ENCODE measurements at places on chromosomes 7 and 10.

GRCh38 chr10:4278186-4278585 lies 493.2 kb upstream of the KLF6 start:
- DNase-seq: no peak

GRCh38 chr7:28685242-28685643 lies 272.9 kb downstream of the TRIL start:
- DNase-seq: peak; percentile 34

DNA sequence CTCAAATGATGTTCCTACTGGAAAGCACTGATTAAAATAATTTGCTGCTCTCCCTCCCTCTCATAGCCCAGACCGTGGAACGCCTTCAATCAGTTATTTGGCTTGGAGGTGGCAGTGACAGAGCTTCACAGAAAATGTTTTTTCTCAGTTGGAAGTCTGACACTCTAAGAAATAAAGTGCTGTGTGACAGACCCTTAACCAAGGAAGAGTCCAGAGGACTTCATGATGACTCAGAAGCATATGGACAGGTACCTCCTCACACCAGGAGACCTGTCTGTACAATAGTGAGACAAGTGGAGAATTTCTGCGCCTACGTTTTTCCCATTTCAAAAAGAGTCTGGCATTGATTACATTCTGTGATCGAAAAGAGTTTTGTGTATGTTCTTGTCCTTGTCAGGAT lies 295.5 kb downstream of the DOCK4 start:
- no peak for DNase-seq

DNA sequence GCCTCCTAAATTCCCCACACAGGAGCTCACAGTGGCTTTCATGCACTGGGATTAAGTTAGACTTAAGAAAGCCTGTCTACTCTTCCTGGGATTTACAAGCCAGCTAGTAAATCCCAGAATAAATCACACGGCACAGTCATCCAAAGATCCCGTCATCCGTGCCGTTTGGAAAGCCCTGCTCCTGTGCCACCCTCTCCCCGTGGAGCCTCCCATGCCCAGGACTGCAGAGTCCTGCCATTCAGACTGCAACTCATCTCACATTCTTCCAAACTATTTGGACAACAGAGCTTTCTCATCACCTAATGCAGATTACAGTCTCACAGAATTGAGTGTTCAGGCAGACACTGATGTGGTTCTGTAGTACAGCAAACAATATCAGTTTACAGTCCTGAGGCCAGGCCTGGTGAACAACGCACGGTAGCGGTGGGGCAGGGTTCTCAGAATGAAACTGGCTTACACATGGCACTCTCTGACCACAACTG lies 166.5 kb downstream of the EGFR start:
- DNase-seq: no peak

- DNase-seq: no peak
Measured at GRCh38 chr7:133797818-133798520, 329.2 kb upstream of the LRGUK start.

DNA sequence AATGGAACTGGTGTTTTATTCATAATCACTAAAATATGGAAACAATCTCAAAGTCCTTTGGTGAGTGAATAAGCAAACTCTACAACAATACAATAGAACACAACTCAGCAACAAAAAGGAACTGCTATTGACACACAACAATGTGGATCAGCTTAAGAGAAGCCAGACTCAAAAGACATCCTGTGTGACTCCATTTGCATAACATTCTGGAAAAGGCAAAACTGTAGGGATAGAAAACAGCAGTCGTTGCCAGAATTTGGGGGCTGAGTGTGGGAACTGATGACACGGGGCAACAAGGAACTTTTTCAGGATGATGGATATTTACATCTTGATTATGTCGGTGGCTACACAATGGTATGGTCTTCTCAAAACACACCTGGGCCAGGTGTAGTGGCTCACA lies 32.4 kb upstream of the SVIL start:
- no peak for DNase-seq

DNA sequence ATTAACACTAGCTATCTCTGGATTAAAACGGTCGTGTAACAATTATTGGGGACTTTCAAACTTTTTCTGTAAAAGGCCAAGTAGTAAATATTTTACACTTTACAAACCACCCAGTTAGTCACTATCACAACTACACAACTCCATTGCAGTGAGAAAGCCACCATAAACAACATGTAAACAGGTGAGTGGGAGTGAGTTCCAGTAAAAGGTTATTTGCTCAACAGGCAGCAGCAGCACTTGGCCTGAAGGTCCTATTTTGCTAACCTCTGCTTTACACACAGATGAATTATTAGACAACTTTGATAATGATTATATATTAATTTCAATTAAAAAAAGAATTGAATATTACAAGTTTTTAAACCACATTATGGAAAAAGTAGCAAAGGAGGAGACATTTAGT lies 15.8 kb upstream of the AGMO start:
- no peak for DNase-seq

DNA sequence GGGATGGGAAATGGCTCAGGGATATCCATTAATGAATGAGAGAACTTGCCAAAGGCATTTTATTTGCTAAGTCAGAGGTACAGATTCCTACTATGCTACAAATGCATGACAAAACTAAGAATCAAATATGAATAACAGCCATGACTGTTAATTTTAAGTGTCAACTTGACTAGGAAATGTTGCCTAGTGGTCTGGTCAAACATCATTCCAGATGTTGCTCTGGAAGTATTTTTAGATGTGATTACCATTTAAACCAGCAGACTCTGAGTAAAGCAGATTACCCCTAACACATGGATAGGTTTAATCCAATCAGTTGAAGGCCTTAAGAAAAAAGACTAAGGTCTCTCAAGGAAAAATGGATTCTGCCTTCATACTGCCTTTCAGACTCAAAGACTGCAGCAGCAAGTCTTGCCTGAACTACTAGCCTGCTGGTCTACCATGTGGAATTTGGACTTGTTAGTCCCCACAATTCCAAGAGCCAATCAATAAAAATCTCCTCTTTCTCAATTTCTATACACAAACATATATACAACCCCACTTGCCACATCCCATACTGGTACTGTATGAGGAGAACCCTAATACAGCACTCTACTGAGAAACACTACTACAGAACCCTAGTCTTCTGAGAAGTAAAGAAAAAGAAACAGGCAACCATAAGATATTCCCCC lies 119.1 kb downstream of the NRBF2 start:
- DNase-seq: no peak

DNA sequence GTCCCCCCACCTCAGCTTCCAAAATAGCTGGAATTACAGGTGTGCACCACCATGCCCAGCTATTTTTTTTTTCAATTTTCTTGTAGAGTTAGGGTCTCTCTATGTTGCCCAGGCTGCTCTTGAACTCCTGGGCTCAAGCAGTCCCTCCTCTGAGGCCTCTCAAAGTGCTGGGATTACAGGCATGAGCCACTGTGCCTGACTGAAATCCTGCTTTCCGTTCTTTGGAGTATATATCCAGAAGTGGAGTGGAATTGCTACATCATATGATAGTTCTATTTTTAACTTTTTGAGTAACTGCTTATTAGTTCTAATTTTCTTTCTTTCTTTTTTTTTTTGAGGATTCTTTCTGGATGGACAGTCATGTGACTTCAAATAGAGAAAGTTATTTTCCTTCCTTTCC lies 62.9 kb upstream of the ZMIZ2 start:
- no peak for DNase-seq

GRCh38 chr10:132708441-132708840 lies 77.5 kb downstream of the NKX6-2 start:
- DNase-seq: no peak

- no peak for DNase-seq
Measured at GRCh38 chr10:86711513-86712316, 43.4 kb downstream of the LDB3 start.

- DNase-seq: peak; percentile 32
Measured at GRCh38 chr7:65307651-65308299, 65.9 kb upstream of the ZNF92 start.

DNA sequence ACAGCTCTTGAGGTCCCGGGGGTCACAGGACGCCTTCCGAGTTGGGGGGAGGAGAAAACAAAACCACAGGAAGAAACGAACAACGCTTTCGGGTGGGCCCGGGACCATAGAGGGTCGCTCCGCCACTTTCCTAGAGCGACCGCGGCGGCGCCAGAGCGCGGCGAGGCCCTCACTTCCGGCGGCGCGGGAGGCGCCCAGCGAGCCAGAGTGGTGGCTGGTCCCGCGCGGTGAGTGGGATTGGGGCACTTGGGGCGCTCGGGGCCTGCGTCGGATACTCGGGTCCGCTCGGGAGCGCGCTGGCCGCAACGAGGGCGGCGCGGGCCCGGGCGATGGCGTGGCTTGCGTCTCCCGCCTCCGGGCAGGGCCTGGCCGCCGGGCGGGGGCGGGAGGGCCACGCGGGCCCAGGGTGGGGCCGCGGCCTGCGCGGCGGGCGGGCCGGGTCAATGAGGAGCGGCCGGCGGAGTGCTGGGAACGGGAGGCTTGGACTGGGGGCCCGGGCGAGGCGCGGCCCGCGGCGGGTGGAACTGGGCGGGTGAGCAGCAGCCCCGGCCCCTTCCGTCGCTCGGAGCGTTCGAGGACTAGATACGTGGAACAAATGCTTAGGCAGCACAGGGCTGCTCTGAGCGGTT lies at the start of gene ZNF22:
Gene ZNF22, plus strand, starts transcription at position 172 of the 629 bp plus-strand sequence. CDS start 2,446 bp downstream, outside the sequence.
- DNase-seq: peak; percentile 62

DNA sequence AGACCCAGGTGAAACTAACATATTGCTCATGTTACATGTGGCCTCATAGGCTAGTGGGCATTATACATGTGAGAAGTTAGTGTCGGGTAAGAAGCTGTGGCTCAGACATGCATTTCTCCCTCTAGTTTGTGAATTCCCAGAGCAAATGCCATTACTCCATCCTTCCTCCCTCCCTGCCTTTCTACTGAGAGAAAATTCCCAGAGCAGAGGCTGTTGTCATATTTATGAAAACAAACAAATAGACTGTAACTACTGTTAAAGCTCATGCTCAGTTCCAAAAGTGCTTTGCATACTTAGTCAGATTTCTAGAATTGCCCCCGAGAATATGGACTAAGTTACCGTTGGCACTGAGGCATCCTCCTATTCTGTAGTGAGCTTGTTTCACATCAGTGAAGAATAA lies 29.0 kb downstream of the ZNRF2 start:
- DNase-seq: no peak

- DNase-seq: no peak
Measured at GRCh38 chr10:132500781-132501415, 36.7 kb upstream of the INPP5A start.

DNA sequence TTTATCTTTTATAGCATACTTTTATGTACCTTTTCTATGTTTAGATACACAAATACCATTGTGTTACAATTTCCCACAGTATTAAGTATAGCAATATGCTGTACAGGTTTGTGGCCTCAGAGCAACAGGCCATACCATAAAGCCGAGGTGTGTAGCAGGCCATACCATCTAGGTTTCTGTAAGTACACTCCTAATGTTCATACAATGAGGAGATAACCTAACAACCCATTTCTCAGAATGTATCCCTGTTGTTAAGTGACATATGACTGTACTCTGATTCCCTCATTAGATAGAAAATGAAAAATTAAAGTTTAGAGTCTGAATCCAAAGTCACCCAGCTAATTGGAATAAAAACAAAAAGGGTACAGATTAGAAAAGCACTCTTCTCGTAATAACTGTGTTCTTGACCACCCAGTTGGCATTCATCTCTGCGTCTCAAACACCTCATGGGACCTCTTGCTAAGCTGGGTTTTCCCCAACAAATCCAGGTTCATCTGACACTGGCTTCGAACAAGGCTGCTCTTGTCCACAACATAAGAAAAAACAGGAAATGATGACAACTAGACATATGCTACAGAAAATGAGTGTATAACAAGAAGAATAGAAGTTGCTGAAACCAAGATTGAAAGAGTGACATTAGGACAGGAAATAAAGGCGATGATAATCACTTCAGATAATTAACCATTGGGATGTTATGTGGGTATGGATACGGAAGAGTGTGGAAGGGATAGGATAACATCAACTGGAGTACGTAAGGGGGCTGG lies 1.4 kb downstream of the NDUFB8 start:
- peak; percentile 12 for DNase-seq
